ENCODE measurements at places on chromosomes 3 and 15.

DNA sequence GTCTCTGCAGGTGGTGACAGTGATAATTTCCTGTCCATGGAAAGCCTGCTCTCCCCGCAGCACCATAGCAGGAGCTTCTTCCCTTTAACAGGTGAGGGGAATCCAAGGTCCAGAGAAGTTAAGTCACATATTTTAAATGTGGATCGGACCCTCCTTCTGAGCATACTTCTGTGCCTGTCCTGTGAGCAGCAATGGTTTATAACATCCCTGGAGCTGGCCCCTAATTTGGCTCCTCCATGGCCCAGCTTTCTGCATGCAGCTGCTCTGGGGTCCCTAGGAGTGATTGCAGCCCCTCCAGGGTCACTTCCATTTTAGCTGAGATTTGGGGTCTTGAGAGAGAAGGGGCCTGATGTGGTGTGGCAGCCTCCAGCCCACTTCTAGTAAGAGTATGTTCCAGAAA, 127.8 kb downstream of the EEFSEC start:
- DNase-seq, result no peak

DNA sequence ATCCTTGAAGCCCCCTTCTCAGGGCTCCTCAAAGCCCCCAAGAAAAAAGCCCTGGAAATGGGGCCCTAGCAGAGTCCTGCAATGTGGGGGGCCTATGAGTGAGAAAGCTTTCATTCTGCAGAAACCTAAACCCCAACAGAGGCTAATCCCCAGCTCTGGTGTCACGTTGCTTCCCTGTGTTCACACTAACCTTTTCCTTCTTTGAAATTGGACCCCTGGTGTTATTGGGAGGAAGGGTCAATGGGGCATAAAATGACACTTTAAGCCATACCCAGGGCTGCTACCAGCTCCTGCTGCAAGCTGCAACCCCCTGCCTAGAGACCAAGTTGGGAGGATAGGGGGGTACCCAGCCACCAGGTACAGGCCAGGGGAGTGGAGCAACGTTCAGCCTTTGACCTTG, 2.1 kb downstream of the CYP1A2 start:
- no peak for DNase-seq

DNA sequence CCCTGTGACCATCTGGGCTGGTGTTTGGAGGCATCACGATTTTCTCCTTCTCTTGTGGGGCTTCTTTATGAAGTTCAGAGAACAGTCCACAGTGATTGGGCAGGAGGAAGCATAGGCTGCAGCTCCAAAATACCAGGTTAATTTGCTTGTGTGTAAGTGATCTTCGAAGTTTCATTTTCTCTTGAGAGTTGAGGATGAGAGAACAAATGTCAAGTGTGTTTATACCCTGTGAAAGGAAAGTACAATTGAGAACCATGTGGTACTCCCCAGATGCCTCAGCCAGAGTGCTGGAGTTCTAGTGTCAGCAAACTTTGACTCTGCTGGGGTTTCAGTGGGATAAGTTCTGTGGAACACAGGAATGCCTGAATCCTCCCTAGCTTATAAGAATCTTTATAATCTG, 357.1 kb upstream of the CFAP20DC start:
- no peak for DNase-seq

DNA sequence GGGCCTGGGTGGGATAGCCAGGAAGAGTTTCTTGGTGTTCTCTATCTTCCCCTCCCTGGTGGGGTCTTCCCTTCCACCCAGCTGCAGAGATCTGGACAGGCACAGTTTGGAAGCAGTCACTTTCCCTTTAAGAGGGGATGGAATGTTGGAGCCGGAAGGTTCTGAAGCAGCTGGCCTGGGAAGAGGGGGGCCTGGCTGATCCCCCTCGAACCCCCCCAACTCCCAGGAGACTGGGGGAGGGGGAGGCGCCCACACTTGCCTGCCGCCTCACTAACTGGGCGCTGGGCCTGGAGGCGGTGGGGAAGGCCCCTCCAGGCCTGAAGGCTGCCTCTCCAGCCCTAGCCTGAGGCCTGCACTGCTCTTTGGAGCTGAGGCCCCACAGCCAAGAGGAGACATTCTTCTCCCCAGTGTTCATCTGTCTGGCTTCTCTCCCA, 1.4 kb downstream of the DVL3 start:
- DNase-seq, result no peak

DNA sequence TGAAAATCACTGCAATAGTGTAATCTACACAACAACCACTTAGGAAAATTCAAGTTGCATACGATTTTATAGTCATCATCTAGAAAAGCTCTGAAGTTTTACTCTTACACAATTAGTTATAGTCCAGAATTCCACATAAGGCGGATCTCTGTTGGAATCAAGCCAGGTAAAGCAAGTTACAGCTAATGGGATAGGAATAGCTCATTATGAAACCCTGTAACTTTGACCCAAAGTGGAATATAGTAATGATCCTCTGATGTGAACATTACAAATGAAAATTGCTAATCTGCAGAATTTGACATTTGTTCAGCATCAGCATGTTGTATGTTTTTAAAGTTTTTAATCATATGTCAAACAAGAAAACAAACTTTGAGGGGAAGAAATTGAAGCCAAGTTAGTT, 4.4 kb downstream of the CERS3 start:
- no peak for DNase-seq

DNA sequence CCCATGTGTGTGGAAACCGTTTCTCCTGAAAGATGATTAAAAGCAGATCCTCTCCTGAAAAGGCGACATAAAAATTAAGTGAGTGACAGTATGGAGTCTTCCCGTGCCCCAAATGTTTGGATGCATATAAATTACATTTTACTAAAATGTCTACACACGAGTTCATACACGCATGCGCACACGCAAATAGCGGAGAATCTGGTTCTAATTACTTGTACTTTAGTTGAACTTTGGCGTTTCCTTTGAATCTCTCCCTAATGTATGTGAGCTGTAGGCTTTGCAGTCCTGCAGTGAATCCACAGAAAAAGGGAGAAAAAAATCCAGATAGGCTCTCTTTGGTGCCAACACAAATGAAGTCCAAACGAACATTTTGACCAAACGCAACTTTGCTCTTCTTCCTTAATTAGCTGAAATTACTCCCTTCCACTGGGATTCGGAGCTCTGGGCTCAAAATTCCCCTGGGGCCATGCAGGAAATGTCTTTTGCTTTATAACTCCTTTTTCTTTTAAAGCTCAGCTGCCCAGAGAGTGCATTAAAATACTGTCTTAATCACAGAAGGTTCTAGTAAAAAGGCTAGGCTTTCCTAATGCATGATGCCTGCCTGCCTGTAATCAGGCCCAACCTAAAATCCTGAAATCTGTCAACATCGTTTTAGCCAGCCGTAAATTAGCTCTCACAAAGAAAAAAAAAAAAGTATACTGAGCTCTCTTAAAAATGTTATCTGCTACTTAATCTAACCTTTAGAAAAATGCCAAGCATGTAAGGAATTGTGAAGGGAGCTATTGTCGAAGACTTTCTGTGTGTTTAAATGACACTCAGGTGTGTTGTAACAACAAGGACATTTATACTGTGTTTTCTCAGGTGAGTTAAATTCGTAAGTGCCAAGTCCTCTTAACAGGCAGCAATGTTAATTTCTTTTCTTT, 26.2 kb downstream of the RARB start:
- DNase-seq, result no peak

- no peak for DNase-seq
Measured at GRCh38 chr15:57496946-57497869, 94.5 kb upstream of the MYZAP start.

DNA sequence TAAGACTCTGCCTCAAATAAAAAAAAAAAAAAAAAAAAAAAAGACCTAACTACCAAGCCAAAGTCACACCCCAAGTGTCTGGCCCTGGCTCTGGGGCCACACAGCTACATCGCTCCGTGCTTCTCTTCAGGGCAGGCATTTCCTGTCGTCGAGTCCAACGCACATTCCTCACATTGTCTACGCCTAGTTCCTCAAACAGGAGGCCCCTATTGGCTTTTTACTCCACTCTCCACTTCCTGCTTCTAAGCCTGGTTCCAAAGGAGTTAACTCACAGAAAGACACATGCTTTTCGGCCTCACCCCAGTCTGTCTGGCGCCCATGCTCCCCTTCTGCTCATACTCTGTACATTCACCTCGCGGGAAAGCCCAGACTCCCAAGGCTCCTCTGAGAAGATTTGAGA, 28.8 kb downstream of the KNG1 start:
- DNase-seq, result no peak

DNA sequence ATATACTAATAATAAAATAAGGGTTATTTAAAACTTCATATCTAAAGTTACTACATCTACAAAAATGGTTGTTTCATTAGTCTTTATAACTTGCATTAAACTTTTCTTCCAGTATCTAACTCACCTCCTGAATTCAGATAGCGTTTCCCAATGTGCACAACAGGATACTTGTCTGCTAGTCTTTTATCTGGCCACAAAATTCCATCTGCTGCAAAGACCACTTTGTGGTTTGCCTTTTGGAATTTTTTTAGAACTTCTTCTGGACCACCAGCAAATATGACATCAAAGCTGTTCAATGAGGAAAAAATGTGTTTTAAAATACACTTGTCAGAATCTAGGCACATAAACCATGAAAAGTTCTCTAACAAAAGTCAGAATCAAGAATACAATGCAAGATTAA, 50.8 kb downstream of the PLOD2 start:
- DNase-seq, result no peak

GRCh38 chr3:78221796-78222195, 1181.9 kb downstream of the ROBO2 start:
- no peak for DNase-seq

DNA sequence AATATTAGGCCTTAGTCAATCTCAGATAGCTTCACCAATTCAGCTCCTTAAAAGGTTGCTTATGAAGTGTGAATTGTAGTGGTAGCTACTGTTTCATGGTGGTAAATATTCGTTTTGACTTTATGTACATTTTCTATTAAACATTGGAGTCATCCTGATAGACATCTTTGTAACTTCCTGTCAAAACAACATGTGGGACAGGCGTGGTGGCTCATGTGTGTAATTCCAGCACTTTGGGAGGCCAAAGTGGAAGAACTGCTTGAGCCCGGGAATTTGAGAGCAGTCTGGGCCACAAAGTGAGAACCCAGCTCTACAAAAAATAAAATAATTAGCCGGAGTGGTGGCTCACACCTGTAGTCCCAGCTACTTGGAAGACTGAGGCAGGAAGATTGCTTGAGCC, 2.0 kb upstream of the TRIM59 start:
- DNase-seq, result no peak

GRCh38 chr3:115380883-115381572, 233.9 kb upstream of the ZBTB20 start:
- no peak for DNase-seq

DNA sequence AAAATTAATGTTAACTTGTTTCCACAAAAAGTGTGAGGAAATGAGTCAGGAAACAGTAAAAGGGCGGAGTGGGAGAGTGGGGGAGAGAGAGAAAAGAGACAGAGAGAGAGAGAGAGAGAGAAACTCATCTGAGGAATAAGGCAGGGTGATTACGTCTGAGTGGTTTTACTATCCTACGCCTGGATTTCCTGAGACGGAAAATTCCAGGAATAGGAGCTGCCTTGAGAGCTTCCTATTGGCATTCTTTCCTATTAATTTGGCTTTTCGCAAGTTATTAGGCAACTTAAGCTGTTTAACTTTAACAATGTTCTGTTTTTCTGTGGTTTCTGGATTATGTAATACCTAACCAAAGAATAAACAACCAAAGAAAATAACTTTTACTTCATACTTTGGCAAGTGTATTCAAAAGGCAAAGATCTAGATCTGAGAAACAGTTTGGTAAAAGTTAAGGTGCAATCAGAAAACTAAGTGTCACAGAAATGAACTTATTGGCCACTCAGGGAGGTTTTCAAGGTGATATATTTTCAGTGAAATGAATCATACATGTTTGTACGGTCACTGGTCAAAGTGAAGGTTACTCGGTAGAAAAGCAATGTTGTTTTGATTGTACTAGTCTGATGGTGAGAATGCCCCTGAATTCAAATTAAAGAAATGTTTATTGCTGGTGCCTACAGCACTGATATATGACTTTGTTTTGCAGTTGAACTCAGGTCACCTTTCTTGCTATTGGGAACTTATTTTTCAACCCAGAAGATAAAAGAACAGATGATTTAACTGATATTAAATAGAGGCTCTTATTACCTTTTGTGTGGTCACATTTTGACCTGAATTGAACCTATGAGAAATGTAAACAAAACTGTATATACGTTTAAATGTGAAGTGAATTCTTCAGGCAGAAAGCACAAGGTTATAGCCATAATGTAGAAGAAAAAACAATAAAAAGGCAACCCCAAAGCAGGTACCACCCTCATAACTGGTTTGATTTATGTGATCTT, 39.9 kb upstream of the TNFSF10 start:
- DNase-seq, result no peak

DNA sequence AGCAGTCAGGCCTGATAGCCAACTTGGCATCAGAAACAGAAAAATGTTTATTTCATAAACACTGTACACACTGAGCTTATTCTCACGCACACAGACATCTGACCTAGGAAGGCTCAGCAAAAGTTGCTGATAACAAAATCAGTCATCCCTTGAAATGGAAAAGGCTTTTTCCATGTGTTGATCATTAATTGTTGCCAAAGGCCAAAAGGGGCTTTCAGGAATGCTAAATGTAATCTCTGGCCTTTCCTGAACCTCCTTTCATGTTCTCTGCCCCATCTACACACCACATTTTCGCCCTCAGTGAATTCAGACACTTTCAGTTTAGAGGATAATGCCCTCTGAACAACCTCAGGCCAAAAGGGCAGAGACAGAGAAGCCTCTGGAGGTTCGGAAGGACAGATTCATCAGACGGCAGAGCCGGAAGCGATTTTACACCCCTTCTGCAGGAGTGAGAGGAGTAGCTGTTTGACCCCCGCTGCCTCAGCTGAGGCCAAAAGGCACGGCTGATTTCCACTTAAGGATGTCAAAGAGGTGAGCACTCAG, 14.5 kb downstream of the RTP4 start:
- no peak for DNase-seq

GRCh38 chr15:85414037-85414436, 33.6 kb downstream of the AKAP13 start:
- no peak for DNase-seq

DNA sequence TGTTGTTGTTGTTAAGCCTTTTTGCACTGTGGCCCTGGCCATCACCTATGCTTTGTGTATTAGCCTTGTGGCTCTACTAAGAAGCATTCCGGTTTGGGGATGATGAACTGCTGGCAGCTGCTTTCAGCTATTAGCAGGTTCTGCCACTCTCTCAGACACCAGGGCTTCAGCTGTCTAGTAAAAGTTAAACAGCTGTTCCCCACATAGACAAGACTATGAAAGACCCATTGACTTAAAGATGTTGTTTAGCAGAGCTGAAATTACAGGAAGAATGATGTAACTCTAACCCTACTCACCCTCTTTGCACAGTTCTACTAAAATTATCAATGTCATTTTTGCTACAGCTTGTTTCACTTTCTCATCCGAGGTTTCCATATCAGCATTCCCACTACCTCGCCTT, 131.2 kb upstream of the CGNL1 start:
- no peak for DNase-seq

DNA sequence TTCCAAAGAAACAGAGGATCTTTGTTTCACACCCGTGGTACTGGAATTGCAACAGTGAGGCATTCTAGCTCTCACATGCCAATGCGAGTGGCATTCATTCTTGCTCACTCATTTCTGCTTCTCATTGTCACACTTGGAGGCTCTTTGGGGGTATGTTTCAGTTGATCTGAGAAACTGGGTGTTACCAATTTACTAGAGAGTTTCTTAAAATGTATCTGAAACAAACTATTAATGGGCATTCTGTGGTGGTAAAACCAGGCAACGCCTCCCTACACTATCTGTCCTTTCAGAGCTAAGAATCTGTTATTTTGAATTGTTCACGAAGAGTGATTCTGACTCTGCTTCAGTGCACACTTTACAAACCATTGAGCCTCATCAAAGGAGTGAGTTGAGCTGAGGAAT, 140.6 kb upstream of the BHLHE40 start:
- no peak for DNase-seq
